NCI-H187 (cell line): ENCODE measurements at places on chromosomes 11 and 22.

DNA sequence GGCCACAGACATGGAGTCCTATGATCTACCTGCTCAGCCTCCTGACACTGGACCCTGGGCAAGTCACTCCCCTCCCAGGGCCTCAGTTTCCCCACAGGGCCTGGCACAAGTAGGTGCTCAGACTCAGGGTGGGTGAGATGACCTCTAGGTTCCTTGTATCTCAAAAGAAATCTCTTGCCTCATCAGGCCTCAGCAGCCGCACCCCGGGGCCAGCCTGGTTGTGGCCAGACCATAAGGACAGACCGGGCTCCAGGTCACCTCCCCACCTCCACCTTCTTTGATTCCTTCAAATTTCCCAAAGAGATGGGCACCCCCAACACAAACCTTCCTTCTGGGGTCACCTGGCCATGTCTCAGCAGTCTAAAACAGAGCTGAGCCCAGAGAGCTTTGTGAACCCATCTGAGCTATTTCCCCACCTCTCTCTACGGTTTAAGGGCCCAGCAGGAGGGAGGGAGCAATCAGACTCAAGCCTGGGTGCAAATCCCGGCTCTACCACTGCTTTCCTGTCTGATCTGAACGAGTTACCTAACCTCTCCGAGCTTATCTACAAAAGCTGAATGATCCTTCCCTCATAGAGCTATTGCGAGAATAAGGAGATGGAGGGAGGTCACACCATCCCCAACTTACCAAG lies 2.5 kb upstream of the APOL4 start:
- DNase-seq, result no peak

- DNase-seq, result no peak
These were observed 36.0 kb upstream of the EED start for GRCh38 chr11:86208572-86208971.

DNA sequence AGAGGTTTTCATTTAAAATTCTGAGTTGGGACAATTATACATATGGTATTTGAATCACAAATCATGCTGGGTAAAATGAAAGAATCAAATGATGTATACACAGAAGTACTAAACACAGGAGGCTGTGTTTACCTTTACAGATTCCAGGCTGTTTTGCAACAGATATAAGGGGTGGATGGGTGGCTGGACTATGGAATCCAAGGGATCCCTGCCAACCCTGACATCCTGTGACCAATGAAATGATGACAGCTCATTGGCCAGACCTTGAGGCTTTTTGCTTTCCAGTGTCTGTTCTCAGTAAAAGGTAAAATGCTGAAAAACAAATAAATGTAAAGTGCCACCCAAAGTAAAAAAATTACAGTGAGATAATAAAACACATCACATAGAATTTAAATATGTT lies 3.3 kb upstream of the DDI1 start:
- no peak for DNase-seq

GRCh38 chr11:61256710-61257482 lies 15.9 kb downstream of the PGA5 start:
- DNase-seq, result no peak

- DNase-seq, result no peak
These were observed 455.9 kb upstream of the CNTN5 start for GRCh38 chr11:98564881-98565280.

DNA sequence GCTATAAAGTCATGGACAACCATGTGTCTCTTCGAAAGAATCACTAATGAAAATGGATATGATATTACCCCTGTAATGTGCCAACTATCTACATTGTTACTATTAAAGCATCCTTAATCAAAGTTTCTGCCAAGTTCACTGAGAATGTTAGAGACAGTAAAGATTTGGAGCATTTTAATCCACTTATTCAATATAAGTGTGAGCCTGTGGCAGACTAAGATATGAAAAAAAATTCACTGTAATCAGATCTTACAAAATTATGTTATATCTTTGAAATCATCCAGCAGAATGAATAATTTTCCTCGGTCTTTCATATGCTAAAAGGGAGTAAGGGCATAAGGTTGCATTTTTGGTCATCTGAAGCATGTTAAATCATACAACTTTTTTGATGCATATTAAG lies 49.9 kb downstream of the MAML2 start:
- no peak for DNase-seq

DNA sequence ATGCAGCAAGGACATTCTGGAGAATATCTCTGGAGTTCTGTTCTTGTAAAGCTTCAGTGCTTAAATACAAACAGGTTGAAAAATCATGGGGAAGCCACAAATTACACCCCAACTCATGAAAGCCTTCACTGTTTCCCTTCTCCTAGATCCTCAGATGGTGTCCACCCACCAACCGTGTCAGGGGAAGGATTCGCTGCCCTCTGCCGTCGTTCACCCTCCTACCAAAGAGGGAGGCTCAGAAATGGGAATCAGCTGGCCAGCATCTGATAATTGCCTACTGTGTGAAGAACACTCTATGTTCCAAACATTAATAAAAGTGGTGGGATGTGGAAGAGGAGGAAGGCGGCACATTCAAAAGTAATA lies 7.4 kb upstream of the HEPACAM start:
- DNase-seq, result no peak
